Epithelial cell of esophagus (primary cell): ENCODE measurements at places on chromosomes 3 and 15.
A peak's percentile ranks its signal among the peaks of the same experiment; 100 is the strongest.

DNA sequence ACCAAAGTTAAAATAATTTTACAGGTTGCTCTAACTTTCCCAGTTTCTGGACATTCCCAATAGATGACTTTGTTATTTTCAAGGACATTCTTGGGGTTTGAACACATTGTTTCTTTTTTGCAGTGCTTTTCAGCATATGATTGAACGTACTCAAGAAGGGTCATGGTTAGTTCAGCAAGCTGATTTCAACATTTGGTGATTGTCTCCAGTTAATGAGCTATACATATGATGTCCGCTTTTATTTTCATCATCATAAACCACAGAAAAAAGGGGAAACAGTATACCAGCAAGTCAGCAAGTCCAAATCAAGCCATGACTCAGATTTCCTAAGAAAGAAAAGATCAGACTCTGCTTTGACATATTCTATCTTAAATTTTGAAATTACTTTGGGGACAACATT, 69.4 kb downstream of the B3GALNT1 start:
- no peak for DNase-seq

- no peak for DNase-seq
These were observed 149.5 kb downstream of the PLCH1 start for GRCh38 chr3:155595371-155595770.

DNA sequence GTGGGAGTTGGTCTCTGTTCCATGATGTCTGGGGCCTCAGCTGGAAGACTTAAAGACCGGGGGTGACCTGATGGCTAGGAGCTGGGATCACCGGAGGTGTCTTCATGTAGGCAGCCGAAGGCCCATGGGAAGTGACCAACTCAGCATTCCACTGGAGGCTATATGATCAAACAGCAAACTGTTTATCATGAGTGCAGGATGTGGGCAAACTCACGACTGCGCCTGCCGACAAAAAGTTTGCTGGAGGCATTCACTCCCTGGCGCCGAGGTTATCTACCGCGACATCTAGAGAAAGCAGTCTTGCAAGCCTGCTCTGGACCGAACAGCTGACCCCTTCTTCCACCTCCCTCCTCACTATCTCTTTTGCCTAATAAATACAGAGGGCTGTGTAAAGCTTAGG, 62.7 kb upstream of the NR2C2 start:
- no peak for DNase-seq

DNA sequence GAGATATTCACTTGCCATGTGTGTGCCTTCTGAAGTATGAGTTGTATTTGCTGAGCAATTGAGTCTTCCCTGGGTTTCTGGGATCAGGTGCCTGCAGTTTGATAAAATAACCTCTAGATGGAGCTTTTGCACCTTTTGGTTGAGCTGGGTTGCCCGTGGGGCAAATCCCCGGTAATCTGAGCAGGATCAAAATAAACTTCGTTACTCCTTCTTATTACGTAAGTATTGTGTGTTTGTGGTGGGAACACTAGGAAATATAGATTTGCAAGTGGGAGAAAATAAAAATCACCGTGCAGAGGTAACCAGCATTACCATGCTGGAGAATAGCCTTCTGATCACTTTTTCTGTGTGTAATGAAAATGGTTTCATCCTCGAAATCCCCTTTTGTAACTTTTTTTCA, 277.4 kb upstream of the NR2E3 start:
- DNase-seq, result peak; percentile 69

DNA sequence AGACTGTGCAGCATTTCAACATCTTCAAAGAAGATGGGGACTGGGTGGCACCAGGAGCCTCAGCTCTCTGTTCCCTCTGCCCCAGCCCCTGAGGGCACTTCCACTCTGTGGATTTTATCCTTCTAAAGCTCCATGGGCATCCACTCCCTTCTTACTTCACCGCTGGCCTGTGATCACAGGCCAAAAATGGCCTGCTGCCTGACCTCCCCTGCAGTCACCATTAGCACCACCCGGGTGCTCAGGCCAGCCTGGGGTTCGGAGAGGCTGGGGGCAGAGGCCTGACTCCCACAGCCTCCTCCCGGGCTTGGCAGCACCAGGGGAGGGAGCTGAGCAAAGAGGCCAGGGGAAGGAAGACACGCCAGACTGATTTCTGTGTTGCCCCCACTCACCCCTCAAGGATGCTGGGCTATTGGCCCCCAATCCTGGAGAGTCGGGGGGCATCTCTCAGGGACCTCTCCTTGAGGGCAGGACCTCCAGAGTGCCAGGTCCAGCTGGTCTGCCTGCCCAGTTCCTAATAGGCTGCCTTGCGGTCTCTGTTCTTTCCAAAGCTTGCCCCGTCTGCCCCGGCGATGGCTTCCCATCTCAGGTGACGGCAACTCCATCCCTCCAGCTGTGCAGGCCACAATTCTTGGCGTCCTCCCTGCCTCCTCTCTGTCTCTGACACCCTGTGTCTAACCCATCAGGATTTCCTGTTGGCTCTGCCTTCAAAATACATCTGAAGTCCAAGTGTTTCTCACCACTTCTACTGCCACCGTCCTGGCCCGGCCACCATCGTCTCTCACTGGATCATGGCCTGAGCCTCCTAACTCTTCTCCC, 67.1 kb downstream of the EXOG start:
- no peak for DNase-seq
